ENCODE measurements at places on chromosomes 3 and 15.
A peak's percentile ranks its signal among the peaks of the same experiment; 100 is the strongest.

- no peak for DNase-seq
Measured at GRCh38 chr3:31839144-31839917, 141.7 kb downstream of the OSBPL10 start.

- DNase-seq = no peak
Measured at GRCh38 chr3:64909011-64909410, 221.2 kb upstream of the ADAMTS9 start.

- no peak for DNase-seq
Measured at GRCh38 chr15:100994597-100995446, 75.7 kb downstream of the LRRK1 start.

GRCh38 chr15:40346579-40347558 is 4.0 kb upstream of the PHGR1 start:
- DNase-seq = no peak

DNA sequence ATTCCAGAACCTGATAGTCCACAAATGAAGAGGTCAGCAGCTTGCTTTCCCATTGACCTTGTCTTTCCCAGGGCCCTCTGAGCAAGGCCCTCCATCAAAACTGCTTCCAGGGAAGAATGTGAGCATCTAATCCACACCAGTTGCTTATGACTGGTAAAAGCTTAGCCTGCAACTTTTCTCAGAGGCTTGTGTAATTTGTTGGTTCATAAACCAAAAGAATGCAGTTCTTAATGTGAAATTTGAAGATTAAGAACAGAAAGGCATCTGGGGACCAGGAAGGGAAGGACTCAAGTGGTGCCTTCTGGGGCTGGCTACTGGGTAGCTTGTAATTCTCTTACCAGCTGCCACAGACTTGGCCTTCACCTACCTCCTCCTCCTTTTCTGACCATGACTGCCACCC is 60.9 kb upstream of the EIF1B start:
- no peak for DNase-seq

DNA sequence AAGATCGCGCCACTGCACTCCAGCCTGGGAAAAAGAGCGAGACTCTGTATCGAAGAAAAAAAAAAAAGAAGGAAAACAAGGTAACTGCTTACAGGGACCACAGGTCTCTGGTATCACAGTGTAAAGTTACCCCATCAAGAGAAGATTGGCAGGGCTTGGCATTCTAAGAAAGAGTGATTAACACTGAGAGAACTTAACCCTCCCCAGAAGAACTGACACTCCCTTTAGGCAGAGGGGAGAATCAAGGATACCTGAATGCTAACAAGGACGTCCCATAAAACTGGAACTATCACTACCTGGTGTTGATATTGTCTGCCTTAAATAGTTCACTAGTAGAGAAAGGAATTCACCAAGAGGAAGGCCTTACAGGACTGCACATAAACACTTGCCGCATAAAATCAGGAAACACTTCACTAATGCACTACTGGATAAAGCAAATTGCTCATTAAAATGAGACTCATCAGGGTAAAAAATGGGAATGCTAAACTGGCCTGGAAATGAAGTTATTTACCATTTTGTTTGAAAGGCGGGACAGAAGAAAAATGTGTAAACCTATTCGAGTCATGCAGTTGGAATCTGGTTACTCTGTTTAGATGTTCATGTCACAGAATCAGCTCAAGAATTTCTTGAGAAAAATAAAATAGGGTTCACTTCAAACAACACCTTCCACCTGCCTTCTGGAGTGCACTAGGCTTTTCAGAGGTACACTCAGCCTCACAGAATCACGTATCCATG is 121.6 kb downstream of the FOXP1 start:
- peak; percentile 59 for DNase-seq

DNA sequence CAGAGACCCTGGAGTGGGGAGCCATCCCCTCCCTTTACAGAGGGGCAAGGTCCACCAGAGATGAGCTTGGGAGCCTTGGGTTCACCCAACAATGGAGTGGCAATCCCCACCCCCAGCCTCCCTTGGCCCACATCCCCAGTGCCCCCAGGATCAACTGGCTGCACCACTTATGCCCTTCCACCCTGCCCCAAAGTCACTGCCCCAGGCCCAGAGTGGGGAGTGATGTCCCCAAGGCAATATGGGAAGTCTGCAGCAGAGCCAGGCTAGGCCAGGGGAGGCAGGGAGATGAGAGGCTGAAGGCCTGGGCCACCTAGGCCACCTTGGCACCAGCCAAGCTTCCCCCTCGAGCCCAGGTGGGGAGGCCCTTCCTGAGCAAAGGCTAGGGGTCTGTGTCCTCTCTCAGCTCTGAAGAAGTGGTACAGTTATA is 145.5 kb downstream of the SMAD6 start:
- no peak for DNase-seq

GRCh38 chr15:88881775-88882174 is 13.6 kb downstream of the HAPLN3 start:
- peak; percentile 56 for DNase-seq

DNA sequence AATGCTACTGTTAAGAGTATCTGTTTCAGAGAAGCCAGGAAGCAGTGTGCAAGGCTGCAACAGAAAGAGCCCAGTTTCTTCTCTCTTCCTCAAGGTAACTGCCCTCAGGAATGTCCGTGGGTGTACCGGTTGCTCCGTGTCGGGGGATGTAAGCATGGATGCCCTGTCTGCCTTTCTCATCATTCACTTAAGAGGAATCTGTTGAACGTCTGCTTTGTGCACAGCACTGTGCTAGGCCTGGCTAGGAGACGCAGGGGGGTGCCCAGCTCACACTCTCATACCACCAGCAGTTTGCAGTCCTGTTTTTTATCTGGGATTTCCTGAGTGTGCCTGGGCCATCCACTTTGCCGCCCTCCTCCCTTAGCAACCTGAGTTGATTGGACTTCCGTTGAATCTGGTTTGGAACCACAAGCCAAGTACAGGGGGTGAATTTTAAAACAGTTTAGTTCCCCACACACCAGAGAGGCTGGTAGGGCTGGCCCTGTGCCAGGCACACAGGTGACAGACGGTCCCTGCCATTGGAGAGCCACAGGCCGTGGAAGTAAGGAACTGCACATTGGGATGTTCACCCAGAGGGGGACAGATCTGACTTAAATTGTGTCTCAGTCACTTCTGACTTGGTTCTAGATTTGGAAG is 11.2 kb downstream of the BOC start:
- DNase-seq = no peak

- DNase-seq = no peak
Measured at GRCh38 chr15:79311901-79312553, 1.1 kb downstream of the TMED3 start.

GRCh38 chr3:21564531-21564930 is 186.5 kb downstream of the ZNF385D start:
- DNase-seq = no peak

GRCh38 chr15:80041494-80042253 is 17.8 kb upstream of the ZFAND6 start:
- no peak for DNase-seq

GRCh38 chr3:177284383-177284881 is 87.2 kb upstream of the TBL1XR1 start:
- DNase-seq = peak; percentile 48

DNA sequence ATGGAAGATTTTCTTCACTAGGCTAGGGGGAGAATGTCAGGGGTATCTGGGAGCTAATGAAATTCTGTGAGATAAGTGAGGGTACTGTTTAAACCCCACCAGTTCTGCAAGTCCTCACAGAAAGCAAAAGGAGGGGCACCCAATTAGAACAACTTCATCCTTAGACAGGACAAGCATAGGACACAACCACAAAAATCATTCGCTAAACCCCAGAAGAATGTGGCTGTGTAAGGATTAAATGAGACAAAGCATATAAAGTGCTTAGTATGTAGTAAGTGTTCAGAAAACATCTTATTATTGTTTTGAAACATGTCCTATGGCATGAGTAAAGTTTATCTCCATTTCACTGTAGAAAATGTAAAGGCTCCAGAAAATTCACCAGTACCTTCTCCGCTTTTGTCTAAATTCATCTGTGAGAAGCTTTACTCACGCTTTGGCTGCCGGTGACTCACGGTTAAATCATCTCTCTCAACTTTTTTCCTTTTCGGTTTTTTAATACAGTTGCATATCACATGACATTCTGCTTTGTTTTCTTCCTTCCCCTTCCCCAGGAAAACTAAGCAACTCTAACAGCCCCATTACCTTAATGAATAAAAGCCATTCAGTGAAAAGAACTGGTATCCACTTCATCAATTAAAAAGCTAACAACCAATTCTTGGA is 1.7 kb downstream of the CLRN1 start:
- DNase-seq = peak; percentile 80

GRCh38 chr3:51982352-51982837 is 940 bp upstream of the ACY1 start:
- DNase-seq = no peak

DNA sequence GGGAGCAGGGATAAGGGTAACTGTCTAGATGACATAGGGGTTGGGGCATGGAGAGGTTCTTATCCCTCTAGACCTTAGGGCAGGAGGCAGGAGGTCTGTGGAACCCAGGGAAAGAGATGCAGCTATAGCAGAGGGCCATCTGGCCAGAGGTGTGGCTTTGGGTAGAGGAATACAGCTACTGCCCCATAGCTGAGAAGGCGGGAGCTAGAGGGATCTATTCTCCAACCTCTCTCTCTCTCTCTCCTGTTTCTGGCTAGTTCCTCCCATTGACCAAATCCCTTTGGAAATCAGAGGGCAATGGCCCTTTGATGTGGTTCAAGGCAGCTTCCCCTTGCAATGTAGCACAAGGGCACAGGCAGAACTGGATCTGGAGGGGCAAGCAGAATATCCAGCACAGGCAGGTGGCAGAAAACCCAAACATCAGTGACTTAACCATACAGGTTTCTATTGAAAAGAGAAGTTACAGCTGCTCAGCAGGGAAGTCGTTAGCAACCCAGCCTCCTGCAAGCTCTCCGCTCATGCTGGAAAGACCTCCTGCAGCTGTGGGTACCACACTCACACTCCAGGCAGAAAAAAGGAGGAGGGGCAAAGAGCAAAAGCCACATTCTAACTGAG is 22.3 kb upstream of the LMOD3 start:
- DNase-seq = no peak

DNA sequence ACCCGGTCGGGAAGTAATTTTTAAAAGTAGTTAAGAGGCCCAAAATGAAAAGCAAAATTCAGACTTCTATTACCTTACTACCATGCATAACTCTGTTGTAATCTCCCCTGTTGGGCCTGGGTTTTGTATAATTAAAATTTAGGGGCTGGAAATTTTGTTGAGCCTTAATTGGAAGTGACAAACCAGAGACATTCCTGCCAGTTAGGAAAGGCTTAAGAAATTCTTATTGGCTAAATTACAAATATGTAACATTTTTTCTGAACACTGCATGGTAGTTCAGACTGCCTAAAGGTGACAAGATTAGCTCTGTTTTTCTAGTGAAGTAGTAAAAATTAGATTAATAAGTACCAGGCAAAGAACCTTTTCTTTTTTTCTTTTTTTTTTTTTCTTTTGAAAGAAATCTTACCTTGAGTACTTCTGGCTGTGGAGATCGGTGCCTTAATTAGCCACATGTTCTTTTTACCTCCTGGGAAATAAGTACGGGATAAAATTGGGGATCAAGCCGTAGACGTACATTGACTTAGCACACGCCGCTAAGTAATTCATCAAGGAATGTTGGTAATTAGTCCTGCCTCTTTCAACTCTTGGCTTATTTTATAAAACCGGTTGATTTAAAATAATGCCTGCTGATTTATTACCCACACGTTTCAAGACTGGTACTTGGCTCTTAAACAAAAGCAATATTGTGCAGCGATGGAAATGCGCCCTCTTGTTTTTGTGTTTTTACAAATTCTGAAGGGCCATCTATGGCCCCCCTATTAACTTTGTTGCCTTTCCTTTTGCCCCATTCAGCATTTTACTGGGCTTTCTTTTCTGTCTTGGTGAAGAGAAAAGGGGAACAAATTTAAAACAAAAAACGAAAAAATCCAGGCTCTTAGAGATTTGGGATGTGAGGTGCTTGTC is 111.2 kb upstream of the SAMMSON start:
- no peak for DNase-seq

DNA sequence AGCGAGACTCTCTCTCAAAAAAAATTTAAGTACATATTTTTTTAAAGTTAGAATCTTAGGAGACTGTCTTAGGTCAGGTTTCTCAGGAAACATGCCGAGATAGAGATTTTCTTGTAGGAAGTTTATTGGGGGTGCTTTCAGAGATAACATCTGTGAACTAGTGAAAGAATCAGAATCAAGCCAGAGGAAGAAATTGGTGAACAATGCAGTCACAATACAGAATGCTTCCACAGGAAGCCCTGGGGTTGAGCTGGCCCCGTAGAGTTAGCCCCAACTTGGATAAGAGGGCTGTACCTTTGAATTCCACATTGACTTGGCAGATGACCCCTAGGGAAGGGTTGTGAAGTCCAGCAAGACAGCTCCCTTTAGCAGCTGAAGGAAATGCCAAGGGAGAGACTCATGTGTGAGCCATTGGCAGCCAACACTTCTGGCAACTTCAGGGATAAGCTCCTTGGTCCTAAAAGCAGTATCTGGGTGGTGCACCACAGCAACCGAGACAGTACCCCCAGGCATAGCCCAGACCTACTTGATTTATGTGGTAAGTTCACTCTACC is 7.1 kb upstream of the PLCB2 start:
- peak; percentile 41 for DNase-seq

GRCh38 chr3:138397983-138398382 is 36.4 kb upstream of the ESYT3 start:
- no peak for DNase-seq

- no peak for DNase-seq
Measured at GRCh38 chr3:29370476-29371420, 89.9 kb downstream of the RBMS3 start.

GRCh38 chr3:117393119-117393518 is 683.5 kb downstream of the TUSC7 start:
- DNase-seq = peak; percentile 64

- DNase-seq = peak; percentile 52
Measured at GRCh38 chr3:186790261-186790981, 7.0 kb downstream of the EIF4A2 start.

GRCh38 chr15:77508541-77509243 is 88.0 kb downstream of the HMG20A start:
- peak; percentile 13 for DNase-seq

GRCh38 chr3:27479806-27480543 is 4.2 kb downstream of the SLC4A7 start:
- DNase-seq = no peak

DNA sequence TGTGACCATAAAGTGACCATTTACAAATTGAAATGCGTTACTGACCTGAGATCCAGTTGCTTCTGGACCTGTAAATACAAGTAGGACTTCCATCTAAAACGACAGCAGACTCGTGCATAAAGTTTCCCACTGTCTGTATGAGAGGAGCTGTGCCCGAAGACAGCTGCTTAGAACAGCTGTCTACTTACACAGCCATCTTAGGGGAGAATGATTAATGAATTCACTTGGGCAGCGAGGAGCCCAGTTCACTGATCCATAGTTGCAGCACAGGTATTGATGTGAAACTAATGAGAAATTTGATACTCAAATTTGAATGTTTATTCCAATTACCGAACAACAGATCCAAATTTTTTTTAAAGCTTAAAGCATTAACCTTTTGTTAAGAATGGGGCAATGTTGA is 748.1 kb downstream of the NR2F2 start:
- DNase-seq = no peak

- peak; percentile 60 for DNase-seq
Measured at GRCh38 chr15:62844564-62845240, 197.8 kb upstream of the TPM1 start.

- no peak for DNase-seq
Measured at GRCh38 chr15:73321496-73322450, 47.0 kb downstream of the HCN4 start.

GRCh38 chr3:56621681-56622080 is 61.4 kb downstream of the TASOR start:
- no peak for DNase-seq

Data from fibroblast of skin of right biceps (primary cell).